Activated gamma-delta T cell treated with anti-CD3 and anti-CD28 coated beads, Interleukin-2, amount 50 U/mL, for 16 hours (primary cell): ENCODE measurements at places on chromosomes 7 and 10.

DNA sequence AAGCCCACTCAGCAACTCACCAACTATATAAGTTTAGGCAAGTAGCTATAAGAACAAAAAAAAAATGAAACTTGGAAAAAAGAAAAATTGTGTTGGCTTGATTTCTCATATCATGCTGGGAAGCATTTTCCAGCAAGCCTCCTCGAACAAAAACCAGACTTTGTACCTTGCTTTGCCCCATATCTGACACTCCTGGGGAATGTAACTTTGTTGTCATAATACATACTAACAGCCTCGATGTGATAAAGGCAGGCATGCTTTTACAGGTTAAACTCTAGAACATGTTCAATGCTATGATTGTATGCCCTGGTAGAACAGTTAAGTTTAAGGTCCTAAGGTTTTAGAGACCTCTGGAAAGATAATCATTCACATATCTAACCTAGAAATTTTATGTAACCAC lies 11.6 kb downstream of the CFAP43 start:
- no peak for DNase-seq

GRCh38 chr10:132611986-132612385 lies 74.4 kb downstream of the INPP5A start:
- DNase-seq = no peak

DNA sequence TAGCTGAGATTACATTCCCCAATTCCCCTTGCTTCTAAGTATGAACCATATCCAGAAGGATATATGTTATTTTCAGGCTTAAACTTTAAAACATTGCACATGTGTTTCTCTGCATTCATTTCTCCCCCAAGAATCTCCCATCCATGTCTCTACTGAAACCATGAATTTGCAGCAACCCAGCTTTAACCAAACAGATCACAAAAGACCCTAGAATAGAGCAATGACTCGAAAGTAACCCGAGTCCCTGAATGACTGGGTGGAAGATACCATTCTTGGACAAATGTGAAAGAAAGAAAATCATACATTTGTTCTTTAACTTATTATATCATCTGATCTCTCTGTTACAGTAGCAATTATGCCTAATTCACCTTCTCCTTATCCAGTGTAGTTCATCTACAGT lies 278.7 kb downstream of the IPMK start:
- no peak for DNase-seq

DNA sequence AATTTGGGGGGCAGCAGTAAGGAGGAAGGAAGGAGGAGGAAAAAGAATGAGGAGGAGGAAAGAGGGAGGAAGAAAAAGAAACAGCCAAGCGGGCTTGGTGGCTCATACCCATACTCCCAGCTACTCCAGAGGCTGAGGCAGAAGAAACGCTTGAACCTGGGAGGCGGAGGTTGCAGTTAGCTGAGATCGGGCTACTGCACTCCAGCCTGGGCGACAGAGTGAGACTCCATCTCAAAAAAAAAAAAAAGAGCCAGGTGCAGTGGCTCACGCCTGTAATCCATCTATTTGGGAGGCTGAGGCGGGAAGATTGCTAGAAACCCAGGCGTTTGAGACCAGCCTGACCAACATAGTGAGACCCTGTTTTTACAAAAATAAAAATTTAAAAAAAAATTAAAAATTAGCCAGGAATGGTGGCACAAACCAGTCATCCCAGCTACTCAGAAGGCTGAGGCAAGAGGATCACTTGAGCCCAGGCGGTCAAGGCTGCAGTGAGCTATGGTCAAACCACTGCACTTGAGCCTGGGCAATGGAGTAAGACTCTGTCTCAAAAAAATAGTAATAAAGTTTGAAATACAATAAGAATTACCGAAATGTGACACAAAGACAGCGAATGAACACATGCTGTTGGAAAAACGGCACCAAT lies 14.1 kb upstream of the CRCP start:
- DNase-seq = no peak

GRCh38 chr10:38093816-38094157 lies 350 bp upstream of the ZNF37A start:
- no peak for DNase-seq

GRCh38 chr7:90797596-90797995 lies 201.5 kb downstream of the CDK14 start:
- DNase-seq = no peak

DNA sequence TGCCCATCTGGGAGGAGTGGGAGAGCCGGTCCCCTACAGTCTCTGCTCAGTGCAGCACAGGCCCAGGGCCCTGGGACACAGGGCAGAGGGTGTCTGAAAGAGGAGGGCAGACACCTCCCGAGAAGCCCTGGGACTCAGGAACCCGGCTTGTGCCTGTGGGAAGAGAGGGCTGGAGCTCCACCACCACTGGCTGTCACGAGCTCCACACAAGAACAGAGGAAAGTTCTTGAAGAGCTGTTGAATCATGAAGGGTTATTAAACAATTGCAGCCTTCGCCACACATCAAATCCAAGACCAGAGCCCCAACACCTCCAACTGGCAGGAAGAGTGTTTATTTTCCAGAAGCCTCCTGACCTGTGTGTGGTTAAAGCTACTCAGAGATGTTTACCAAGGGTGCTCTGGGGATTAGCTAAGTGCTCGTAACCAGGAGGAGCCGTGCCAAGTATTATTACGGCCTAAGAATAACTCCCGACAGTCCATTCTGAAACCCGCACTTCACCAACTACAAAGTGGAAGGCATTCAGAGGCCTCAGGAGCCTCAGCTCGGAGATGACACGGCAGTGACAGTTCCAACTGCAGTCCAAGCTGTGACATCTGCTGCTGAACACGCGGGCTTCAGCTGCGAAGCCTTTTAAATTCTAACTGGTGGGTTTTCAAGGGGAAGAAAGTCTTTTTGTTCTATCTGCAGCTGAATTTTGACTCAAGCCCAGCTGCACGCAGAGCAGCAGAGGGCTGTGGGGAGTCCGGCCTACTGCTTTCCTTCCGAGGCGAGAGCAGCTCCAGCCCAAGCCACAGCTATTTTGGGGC lies 75.1 kb downstream of the MAD1L1 start:
- no peak for DNase-seq
